ENCODE measurements at places on chromosomes 3 and 15. TPM values are rescaled to one million over a fixed set of nuclear protein-coding genes. Genes with fewer than 3 reads are reported as not detected.

- no peak for DNase-seq
Observed at GRCh38 chr3:4776399-4776979, 202.7 kb upstream of the BHLHE40 start.

GRCh38 chr3:156033428-156033827, 87.0 kb upstream of the KCNAB1 start:
- DNase-seq, result no peak

DNA sequence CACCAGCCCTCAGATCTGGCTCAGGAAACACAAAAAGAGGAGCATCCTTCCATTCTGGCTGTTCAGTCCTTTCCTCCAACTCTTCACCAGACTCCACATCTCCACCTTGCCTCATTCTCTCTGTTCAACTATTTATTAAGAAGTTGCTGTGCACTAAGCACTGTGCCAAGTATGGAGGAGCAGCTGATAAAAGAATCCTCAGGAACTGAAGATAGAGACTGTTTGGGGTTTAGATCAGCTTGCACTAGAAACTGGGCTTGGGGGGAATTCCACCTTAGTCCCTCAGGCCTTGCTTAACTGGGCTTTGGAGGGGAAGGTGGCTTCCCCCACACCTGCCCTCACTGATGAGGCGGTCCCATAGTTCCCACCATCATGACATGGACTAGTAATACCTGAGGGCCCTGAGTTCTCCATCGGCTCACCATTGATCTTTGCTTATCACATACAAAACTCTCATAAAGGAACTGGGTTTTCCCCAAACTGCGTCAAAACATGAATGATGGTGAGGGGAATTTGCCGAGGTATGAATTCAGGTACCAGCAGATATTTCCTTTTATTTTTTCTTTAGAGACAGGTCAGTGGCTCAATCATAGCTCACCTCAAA, 1.7 kb upstream of the CCR8 start:
- DNase-seq, result no peak

GRCh38 chr15:101187820-101188636, 63.8 kb downstream of the CHSY1 start:
- DNase-seq, result no peak

GRCh38 chr3:119664850-119665379, 4.5 kb upstream of the POPDC2 start:
- DNase-seq, result no peak

Gene VIPR1
- total RNA-seq, result 0.26 TPM

Gene SPPL2A
- 91.6 TPM for total RNA-seq

DNA sequence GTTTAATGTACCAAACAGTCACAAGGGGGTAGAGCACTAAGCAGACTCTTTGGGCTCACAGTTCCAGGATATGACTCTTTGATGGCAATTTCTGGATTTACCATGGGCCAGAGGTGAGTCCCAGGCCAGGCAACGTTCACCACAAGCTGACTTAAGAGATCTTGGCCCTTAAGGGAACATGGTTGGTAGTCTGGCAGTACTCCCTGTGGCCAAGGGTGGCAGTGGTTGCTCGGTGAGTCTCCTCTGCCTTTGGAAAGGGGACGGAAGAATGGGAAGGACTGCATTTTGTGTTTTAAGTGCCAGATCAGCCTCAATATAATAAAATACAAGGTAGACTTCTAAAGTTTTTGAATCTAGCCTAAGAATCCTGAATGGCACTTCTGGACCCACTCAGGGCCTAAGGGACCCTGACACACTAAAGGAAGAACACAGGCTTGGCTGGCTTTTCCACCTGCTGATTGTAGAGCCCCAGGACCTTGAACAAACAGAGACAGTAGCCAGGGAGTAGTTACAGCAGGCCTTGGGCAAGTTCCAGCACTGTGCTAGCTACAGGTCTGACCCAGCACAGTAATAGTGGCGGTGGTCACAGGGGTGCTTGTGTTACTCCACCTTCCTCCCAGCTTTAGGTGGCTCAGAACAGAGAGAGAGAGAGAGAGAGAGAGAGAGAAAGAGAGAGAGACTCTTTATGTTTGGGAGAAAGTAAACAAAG, 730.7 kb upstream of the ALCAM start:
- DNase-seq, result peak; percentile 17

Gene ZKSCAN7
- total RNA-seq, result 3.0 TPM

Gene TOPBP1
- total RNA-seq, result 59.8 TPM

DNA sequence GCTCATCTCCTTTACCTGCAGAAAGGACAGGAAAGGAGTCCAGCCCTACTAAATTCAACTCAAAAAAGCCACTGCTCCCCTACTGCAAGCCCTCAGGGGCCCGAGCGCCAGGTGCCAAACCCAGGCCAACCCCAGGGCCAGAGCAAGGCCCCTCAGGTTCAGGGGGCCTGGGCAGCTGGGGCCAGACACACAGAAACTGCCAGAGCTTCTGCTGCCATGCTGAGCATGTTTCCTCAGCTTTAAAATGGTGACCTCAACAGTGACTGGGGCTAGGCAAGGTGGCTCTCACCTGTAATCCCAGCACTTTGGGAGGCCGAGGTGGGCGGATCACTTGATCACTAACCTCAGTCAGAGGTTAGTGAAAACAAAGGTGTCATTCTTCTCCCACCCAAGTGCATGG, 38.8 kb downstream of the KLHL25 start:
- DNase-seq, result no peak

Gene ARGFX
- total RNA-seq, result not detected

Gene ZNF445
- total RNA-seq, result 18.6 TPM

Gene TMEM42
- total RNA-seq, result 8.8 TPM

DNA sequence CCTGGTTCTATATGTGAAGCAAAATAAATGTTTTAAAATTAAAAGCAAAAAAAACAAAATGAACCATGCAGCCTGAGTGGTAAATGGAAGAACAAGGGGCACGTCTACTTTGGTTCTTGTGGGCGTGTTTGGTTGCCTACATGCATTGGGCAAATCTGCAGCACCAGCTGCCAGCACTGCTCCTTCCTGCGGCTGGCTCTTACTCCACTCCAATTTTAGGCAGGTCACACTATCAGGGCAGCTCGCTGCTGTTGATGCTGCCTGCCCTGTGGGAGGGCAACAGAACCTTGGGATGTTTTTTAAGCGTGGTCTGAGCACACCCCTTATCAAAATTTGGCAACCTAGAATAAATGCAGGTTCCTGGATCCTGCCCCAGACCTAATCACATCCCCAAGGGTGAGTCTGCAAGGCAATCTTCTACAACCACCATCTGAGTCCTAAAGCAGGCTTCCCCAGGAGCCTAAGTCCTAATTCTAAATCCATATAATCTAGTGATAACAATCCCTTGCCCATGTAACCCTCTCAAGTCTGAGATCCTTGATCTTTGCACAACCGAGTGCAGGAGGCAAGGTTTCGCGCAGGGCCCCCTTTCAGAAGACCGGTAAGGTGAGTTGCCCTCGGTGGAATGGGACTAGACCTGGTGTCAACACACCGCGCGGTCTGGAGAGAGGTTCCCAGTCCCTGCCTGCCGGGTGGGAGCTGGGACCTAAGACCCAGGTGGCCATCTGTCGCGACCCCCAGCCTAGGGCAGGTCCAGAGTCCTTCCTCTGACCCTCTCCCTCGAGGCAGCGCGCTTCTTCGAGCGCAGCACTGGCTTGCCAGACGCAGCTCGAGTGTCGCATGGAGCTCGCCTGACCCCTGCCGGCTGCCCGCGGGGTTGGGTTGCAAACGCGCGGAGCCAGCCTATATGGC, 15.9 kb downstream of the IVD start:
- DNase-seq, result peak; percentile 78

- DNase-seq, result peak; percentile 21
Observed at GRCh38 chr3:172550347-172550943, 27.2 kb upstream of the TNFSF10 start.

- no peak for DNase-seq
Observed at GRCh38 chr3:129441782-129442181, 1.8 kb downstream of the IFT122 start.

- DNase-seq, result no peak
Observed at GRCh38 chr15:45105586-45105985, 8.4 kb downstream of the DUOX2 start.

DNA sequence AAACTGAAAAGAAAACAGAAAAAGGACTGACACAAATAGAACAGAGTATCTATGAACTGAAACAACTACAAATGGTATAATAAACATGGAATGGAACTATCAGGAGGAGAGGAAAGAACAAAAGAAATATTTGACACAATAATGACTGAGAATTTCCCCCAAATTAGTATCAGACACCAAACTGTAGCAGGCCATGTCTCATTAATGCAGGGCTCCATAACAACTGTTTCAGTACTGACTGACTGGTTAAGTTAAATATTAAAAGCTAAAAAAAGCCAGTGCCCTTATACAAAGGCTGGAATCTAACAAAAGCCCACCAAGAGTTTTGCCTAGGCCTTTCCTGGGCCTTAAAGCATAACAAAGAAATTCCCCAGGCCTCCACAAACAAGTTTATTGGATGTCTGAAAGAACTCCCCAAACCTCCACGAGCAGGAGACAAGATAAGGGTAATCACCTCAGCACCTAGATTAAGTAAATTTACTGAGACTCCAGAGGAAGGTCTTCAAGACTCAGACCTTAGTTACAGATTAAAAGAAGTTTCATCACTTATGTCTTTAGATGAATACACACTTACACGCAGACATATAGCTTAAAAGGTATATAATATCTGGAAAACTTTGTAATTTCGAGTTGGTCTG, 45.7 kb downstream of the KPNA1 start:
- no peak for DNase-seq

GRCh38 chr15:60325905-60326304, 71.9 kb downstream of the ANXA2 start:
- DNase-seq, result no peak

Gene IMPG2
- 0.13 TPM for total RNA-seq

Gene LAMB2
- total RNA-seq, result 57.3 TPM

DNA sequence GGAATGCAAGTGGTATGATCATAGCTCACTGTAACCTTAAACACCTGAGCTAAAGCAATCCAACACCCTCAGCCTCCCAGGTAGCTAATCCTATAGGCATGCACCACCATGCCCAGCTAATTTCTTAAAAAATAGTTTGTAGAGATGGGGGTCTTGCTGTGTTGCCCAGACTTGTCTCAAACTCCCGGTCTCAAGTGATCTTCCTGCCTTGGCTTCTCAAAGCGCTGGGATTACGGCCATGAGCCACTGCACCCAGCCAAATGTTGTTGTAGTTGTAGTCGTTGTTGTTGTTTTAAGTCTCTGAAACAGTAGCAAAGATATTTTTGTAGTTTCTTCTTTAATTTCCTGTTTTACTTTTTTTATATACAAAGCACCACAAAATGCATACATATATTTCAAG, 616.6 kb downstream of the NAALADL2 start:
- DNase-seq, result no peak

DNA sequence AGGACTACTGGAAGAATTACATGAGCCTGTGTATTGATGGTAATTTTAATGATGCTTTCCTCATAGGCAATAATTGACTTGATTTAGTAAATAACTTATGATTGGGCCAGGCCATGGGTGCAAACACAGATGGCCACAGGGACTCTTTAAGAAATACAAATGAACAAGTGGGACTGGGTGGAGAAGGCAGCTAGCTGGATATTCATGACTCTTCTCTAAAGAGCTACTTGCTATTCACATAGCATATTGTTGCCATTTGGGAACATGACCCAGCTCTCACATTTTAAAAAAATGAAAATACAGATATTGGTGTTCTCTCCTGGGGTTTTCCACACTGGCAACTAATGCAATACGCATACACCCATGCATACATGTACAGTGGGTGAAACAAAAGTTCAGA, 178.3 kb downstream of the PTPRG start:
- no peak for DNase-seq

Gene BCHE
- total RNA-seq, result 25.0 TPM

DNA sequence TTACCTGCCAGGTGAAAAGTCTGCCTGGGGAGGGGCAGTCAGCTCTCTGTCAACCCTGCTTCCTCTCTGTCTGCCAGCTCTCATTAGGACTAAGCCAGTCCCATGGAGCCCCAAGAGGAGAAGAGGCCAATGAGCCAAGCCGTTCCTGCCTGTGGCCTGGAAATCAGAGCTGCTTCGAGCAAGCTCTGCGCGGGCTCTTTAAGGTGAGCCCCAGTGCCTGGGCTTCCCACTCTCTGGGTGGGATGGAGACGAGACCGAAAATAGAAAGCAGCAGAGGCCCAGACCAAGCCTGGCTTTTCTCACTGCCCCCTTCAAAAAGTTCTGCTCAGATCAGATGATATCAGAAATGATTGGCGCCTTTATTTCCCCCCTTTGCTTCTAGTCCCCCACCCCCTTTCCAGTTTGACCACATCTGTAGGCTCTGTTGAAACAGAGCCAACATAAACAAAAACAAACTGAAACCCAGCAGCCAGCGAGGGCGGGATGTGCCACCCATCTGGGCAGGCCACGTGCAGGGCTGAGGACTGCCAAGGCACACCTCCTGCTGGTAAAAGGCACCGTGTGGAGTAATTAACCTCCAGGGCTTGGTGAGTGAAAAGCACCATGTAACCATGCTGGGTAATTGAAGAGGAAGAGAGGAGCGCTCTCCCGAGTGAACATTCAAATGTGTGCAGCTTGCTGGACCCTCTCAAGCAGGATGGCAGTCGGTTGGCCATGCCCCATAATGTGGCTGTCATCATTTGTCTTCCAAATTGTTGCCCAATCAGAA, 471.0 kb upstream of the PROK2 start:
- peak; percentile 23 for DNase-seq

Gene RBPMS2
- total RNA-seq, result 2.9 TPM

Gene LINGO1
- total RNA-seq, result 93.7 TPM

GRCh38 chr3:161508852-161509477, 12.4 kb downstream of the OTOL1 start:
- peak; percentile 54 for DNase-seq

Gene FMN1
- 0.37 TPM for total RNA-seq

DNA sequence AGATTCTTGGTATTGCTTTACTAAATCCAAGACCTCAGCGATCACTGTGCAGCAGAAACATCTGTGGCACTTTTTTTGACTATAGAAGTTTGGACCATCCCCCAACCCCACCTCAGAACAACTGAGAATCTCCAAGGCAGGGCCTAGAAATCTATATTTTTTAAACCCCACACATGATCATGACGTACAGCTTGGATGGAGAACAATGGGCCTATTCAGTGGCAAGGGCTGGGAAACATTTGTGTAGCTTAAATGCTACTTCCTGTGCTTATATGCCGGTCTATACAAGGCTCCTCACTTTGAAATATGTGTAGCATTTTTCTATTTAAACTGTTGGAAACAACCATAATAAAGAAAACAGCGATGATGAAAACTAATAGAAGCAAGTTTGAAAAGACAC, 55.1 kb upstream of the SPRED1 start:
- peak; percentile 30 for DNase-seq

Gene ITPKA
- 4.3 TPM for total RNA-seq

DNA sequence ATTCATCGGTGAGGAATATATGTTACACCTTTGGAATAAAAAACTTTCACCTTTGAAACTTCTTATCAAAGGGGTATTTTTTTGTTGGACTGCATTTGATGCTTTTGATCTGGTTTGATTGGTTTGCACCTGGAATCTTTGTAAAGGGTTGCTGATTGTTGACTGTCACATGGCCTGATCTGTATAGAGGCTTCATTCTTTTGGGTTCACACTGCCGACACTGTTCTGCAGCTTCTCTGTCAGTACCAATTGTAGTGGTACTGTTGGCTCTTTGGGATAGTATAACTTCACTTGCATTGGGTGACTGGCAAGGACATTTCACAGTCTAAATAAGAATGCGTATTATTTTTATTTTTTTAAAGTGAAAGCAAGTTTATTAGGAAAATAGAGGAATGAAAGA, 155.7 kb downstream of the DOCK3 start:
- no peak for DNase-seq
